ENCODE measurements at places on chromosomes 13 and 19.

- DNase-seq = no peak
Observed at GRCh38 chr13:43850873-43851272, 28.7 kb downstream of the CCDC122 start.

- no peak for DNase-seq
Observed at GRCh38 chr19:51714848-51715247, 8.9 kb downstream of the HAS1 start.

GRCh38 chr19:41876847-41877832 lies at the start of gene CD79A:
Gene CD79A, plus strand, starts transcription at chr19:41877279. Its CDS starts 26 bp downstream, at chr19:41877305.
- peak; percentile 50 for DNase-seq

DNA sequence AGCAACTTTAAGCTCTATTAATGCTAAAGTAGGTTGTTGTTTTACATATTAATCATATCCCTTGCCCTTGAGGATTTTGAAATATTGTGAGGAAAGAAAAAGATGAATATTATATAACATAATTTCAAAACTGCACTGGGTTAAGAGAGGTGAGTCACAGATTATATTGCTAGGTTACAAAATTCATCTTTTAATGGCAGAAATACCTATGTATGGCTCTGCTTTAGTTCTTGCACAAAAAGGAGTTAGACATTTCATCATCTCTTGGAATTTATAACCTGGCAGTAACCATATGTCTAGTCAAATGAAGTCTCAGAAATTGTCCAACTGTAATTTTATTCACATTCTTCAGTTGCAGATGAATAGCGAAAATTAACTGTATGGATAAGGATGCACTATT lies 2041.1 kb downstream of the OLFM4 start:
- no peak for DNase-seq

DNA sequence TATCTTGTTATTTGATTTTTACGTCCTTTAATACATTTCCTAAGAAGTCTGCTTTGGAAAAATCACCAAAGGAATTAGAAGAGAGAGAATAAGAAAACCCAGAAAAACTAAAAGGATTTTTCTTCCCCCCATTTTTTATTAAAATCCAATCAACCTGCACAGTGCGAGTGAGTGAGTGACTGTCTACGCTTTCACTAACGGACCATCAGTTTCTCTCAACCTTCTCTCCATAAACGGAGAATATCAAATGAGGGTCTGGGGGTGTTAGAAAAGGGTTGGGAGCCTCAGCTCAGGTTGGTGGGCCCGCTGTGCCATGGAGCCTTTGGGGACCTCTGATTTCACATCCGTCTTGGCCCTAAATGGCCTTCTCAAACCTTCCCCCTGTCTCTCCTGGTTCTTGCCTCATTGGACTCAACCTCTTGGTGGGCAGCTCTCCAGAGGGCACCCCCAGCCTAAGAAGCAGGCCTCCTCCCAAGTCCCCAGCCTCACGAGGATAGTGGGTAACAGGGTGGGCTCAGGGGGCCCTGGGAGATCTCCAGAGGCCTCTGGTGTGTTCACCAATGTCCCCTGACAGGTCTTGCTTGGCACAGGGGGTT lies 763 bp upstream of the LRP3 start:
- no peak for DNase-seq

DNA sequence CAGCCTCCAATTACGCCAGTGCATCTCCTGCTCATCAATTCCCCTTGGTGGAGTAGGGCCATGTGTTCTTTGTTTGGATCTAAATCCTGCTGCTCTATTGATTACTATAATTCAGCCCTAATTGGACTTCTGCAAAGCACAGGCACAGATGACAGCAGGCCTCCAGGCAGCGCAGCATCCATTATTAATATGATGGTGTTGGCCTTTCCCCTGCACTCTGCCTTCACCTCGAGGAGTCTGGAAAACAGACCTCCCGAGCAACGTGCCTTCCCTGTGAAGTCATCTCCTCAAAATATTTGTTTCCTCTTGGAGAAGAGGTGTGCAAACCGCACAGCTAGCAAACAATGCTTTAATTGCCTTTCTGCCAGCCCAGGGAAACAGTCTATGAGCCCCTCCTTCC lies 92.5 kb downstream of the UQCRFS1 start:
- DNase-seq = no peak

GRCh38 chr19:34707661-34708060 lies 26.4 kb upstream of the ZNF181 start:
- DNase-seq = no peak

DNA sequence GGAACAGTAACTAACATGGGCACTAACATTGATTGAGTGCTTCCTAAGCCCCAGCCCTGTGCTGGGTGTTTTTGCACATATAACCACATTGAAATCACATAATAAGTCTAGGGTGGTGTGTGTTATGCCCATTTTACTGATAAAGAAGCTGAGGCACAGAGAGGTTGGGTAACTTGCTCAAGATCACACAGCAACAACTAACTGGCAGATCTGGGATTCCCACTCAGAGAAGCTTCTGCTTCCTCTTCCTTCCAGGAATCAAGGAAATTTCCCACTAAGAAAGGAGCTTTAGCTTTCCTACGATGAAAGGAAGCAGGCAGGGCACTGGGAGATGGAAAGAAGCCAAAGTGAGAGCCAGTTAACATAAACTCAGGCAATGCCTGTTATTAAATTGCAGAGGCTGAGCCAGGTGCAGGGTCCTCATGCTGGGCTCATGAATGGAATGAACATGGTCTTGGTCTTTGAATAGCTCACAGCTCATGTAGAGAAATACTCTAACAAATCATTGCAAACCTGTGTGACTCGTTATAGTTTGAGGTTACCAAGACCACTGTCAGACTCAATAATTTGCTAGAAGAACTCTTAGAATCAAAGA lies 10.1 kb downstream of the SSC5D start:
- no peak for DNase-seq

DNA sequence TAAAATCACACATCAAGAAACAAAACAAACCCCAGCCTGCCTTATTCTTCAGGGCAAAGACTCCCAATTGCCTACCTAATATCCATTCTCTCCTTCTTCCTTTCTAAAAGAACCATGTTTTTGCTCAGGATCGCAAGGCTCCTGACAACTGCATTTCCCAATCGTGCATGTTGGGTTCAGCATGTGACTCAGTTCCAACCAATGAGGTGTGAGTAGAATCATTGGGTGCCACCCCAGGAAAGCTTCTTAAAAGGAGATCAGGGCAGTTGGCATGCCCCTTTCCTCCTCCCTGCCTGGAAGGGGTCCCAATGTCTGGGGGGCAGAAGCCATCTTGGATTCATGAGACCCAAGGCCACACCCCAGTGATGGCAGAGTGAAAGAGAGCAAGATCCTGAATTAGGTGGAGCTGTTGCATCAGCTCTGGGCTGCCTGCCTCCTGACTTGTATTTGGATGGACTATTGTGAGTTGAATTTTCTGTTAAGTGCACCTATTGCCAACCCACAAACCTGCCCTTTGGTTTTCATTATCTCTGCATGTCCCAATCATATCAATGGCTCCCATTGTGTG lies 26.0 kb upstream of the UBAC2 start:
- no peak for DNase-seq

DNA sequence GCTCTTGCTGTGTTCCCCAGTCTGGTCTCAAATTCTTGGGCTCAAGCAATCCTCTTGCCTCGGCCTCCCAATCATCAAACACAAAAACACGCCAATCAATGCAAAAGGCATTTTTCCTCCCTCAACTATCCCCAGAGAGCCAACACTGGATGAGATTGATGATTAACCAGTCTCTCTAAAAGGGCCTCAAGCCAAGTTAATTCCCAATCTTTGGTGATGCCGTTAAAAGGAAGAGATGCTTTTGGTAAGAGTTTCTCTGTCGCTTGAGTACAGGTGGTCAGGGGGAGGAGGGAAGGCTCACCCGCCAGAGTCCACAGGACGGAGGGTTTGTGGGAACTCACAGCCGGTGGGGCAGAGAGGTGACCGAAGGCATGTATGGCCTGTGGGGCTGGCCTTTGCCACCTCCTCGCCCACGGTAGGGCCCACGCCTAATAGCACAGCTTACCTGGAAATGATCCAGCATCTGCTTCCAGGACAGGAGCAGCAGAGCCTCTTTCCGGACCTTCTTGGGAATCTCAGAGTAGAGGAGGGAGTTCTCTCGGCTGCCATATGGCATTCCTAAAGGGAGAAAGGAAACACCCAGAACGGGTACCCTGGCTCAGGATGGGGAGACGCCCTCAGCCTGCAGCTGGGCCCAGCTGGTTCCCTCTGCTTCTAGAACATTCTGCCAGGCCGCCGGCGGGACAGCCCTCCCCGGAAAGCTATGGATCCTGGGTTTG lies 18.1 kb downstream of the DPP9 start:
- DNase-seq = no peak

DNA sequence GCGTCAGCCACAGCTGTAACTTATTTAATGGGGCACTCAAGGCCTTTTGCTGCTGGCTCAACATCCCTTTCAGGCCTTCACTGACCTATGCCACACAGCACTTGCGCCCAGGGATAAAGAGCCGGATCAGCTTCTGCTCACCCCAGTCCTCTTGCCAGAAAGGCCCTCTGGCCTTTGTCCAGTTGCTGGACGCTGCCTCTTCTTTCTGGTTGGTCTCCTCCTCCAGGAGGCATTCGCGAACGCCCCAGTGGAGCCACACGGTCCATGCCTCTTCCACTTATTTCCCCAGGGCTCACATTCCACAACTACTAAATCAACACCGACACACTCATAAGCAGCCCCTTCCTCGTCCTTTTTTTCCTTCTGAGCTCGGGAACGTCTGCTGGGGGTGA lies 3.7 kb upstream of the ZNF329 start:
- DNase-seq = peak; percentile 2

- no peak for DNase-seq
Observed at GRCh38 chr19:43692877-43693276, 22.9 kb upstream of the PLAUR start.

DNA sequence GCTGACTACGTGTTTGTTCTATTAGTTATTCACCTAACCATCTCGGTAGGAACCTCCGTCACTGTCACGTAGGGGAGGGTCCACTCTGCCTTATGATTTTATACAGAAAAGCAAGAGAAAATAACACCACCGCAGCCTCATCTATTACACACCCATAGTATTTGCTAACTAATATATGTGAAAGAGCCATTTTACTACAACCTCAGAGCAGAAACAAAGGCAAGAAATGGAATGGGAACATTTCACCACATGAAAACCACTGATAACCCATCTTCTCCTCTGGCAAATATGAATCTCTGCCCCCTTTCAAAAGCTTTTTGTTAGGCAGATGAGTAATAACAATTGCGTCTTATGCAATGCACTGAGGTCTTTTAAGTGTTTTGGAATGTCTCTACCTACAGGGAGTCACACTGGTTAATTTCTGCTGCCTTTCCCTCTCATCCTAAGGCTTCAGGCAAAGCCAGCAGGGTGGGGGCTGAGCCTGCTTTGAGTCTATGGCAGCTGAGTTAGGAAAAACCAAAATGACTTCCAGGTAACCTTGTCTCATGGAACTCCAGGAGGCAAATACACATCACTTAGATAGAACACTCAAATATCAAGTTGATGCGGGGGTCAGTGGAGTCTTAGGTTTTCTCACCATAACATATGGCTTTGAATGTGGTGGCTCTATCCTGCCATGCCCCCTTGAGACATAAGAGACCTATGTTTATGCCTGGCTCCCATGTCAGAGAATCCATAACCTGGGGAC lies 15.0 kb downstream of the TSHZ3 start:
- DNase-seq = no peak

DNA sequence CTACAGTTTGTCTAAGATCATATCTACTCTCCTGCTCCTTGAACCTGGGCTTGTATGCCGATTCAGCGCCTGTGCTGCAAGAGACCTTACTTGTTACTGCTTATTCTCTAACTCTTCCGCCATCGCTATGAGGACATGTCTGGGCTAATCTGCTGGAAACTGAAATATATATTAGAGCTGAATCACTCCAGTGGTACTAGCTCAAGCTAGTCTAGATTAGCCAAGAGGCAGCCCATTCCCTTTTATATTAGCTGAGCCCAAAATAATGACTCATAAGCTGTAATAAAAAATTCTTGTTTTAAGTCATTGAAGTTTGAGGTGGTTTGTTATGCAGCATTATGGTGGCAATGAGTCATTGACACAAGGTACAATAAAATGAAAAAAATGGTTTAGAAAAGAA lies 52.8 kb downstream of the SLC6A16 start:
- DNase-seq = no peak

- DNase-seq = no peak
Observed at GRCh38 chr13:110352735-110353134, 45.7 kb downstream of the COL4A2 start.
